ENCODE measurements at places on chromosomes 6 and 20.
A peak's percentile ranks its signal among the peaks of the same experiment; 100 is the strongest.

DNA sequence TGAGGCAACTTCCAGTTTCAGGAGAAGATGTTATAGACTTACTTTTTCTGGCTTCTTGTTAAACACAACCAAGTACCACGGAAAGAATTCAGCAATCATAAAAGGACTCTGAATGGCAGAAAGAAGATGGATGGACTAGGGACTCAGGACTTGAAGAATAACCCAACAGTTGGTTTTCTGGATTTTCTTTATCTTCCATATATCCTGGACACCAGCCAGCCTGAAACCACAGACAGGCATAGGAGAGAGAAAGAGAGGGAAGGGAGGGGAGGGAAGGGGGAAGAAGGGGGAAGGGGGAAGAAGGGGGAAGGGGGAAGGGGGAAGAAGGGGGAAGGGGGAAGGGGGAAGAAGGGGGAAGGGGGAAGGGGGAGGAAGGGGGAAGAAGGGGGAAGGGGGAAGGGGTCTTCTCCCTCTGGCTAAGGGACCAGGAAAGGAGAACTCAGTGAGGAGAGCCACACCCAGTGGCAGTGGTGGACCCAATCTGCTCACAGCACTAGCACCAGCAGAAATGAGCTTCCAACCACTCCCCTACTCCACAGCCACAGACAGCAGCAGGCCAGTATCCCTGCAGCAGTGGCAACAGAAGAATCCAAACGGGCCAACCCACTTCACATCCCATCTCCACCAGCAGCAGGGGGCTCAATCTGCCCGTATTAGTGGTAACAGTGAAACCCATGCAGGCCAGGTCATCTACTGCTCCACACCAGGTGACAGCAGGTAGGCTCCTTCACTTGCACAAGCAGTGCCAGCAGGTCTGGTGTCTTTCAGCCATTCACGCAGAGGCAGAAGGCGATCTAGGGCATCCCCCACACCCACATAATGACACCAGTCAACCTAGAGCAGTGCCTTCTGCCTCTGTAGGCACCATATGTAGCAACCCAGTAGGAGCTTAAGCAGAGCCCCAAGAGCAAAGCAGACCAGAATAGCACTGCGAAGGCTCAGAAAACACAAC, 78.6 kb downstream of the TRMT6 start:
- no peak for DNase-seq

- no peak for DNase-seq
These were observed 164.4 kb downstream of the SIM1 start for GRCh38 chr6:100300221-100300736.

DNA sequence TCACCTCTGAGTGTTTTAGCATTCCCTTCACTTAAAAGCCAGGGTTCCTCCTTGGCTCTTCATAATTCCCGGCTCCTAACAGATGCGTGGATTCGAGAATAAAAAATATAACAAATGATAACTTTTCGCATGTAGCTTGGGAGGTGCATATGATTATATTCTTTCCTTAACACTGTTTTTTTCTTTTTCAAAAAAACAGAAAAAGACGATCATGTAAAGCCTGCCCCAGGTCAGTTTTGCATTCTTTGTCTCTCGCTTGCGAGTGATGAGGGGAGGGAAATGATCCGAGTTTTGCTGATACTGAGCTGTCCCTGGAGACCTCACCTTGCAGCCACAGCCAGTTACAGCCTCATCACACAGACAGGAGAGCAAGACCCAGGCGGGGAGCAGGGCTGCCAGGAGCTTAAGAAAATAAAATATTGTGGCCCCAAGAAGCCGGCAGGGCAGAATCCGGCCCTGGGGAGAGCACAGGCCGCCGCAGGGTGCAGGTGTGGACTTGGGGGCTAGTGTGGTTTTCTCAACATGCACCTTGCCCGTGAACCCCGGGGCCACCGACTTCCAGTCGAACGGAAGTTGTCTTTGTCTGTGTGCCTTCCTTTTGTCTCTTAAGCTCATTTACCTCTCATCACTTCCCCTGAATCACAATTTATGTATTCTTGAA, 301.8 kb downstream of the TAF4 start:
- no peak for DNase-seq

DNA sequence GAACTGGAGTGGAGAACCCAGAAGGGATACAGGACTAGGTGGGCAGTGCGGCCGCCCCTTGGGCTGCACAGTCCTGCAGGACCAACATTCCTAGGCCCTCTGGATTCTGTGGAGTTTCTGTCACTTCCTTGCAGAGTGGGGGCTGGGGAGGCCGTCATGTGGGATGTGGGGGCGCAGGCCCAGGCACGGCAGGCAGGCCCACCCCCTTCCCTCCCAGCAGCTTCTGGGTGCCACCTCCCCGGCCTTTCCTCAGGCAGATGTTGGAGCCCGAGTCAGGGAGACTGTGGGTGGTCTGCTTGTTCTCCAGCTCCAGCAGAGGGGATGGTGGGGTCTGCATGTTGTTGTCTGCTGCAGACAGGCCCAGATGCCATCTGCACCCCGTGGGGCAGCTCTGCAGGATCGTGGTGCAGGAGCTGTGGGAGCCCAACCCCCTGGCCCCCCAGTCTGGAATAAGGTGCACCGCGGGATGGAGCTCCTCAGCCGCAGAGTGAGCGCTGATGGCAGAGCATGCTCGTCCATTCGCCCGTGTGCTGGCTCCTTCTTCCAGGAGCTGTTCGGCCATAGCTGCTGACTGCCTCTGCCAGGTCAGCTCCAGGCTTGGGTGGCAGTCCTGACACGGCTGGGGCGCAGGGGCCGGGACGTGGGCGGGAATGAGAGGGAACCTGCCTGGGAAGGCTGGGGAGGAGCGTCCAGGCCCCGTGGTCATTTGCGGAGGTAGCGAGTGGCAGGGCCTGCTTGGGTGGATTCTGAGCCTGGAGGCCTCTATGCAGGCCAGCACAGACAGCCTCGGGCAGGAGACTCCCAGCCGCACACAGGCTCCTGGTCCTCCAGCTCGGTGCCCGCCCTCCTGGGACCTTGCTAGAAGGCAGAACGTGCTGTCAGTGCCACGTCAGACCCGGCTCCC, 18.1 kb downstream of the SLC17A9 start:
- DNase-seq = no peak

DNA sequence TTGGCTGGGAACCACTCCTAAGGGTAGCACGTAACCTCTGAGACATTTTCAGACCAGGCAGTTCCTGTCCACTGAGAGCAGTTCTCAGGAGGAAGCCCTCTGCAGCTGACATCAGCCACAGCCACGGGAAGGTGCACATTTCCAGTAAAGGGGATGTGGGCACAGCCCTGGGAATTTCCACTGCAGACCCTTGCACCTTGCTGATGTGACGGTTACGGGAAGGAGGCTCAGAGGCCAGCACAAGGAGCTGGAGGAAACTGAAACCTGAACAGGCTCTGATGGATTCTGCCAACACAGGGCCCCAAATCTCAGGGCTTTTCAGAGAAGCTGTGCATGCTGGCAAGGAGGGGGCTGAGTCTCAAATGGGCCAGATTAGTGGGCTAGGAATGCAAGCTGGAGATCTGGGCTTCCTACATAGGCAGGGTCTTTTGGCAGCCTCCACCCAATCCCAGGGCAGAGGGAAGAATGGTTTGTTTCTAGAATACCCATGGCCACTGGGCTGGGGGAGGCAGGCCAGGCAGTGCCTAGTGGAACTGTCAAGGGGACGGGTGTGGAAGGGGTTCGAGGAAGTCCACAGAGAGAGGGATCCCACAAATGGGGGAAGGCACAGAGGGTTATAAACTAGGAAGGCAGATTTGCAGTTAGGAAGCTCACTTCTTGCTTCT, 14.2 kb downstream of the EBF4 start:
- no peak for DNase-seq

GRCh38 chr6:4687989-4688947, 87.9 kb upstream of the CDYL start:
- DNase-seq = no peak

GRCh38 chr6:93293872-93294271, 125.5 kb downstream of the EPHA7 start:
- DNase-seq = no peak

DNA sequence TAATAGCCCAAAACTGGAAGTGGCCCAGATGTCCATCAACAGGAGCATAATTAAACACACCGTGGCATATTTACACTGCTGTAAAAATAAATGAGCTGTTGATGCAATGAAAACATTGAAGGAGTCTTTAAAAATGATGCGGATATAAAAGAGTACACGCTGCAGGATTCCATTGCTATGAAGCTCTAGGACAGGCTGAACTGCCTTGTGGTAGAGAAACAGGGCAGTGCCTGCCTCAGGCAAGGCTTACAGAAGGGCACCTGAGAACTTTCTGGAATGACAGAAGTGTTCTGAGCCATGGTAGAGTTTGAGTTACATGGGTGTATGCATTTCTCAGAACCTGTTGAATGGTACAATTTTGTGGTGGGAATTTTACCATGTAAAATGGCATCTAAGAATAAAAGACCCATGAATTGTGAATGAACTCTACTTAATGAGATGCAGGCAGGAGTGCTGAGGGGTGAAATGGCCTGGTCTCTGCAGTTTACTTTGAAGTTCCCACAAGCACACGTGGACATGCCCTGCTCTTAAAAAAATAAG, 45.3 kb upstream of the RIN2 start:
- DNase-seq = no peak

DNA sequence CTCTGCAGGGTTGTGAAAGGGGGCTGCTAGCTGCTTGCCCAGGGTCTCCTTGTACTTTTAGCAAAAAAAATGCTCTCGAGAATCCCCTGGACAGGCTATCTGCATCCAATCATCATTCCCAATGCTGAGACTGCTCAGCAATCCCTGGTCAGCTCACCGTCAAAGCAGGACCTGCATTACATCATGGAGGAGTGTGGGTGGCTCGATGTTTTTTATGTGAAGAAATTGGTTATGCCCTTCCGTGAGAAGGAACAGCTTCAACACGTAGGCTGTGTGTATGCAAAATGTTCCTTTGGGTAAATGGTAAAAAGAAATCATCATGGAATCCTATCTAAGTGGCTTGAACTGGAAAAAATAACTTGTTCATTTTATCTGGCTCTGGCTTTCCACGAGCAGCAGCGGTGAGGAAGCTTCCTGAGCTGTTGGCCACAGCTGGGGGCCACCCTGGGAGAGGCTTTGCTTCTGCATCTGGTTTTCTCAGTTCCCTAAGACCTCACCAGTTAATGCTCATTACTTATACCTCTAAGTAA, 111.4 kb downstream of the FYN start:
- no peak for DNase-seq

GRCh38 chr6:38509713-38510112, 130.0 kb downstream of the BTBD9 start:
- no peak for DNase-seq

- DNase-seq = no peak
These were observed 79.9 kb downstream of the BMP6 start for GRCh38 chr6:7805850-7806214.

GRCh38 chr6:150560004-150560883, 39.4 kb upstream of the PLEKHG1 start:
- no peak for DNase-seq

DNA sequence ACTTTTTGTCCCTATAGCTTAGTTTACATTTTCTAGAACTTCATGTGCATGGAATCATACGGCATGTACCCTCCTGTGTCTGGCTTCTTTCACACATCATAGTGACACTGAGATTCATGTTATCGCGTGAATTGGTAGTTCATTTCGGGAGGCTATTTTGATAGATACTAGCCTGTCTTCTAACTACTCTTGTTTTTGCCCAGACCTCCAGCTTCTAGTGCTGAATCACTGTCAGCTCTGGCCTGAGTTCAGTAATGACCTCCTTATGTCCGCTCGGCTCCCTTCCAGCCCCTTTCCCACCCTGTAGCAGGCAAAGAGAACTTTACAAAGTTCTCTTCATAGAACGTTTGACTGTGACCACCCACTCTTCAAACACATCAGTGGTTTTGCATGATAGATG, 14.1 kb downstream of the MYBL2 start:
- DNase-seq = no peak

DNA sequence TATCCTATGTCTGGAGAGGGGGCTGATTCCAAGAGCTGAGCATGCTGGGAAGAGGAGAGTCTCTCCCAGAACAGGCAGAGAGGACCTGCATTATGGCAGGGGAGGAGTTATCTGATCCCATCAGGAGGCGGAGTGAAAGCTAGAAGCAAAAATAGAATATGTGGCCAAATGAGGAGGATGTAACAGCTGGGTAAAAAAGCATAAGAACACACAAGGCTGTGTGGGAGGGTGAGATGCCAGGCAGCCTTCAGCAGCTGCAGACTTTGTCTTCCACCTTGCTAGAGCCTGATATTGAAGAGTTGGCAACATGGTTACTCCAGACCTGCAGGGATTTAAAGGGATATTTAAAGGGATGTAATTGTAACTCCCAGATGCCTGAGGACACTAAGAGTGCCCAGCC, 167.1 kb downstream of the PTPRT start:
- no peak for DNase-seq

GRCh38 chr6:108916026-108916686, 67.9 kb downstream of the ARMC2 start:
- DNase-seq = no peak

DNA sequence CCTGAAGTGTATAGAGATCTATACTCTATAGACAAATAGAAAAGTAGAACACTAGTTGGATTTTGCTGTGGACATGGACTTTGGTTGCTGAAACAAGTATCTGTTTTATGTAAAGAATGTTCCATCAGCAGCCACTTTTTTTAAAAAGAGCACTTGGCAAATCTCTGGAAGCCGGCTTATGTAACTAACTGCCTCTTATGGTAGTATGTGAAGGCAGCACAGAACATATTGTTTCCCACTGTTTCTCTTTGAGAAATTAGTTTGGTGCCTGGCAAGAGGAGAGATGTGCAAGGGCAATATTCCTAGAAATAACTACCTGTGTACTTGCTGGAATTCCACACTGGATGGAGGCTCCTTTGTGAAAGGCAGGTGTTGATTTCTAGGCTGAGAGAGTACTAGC, 242.3 kb upstream of the PREP start:
- no peak for DNase-seq

- DNase-seq = peak; percentile 9
These were observed 13.8 kb upstream of the GTF3C6 start for GRCh38 chr6:110944681-110945151.

DNA sequence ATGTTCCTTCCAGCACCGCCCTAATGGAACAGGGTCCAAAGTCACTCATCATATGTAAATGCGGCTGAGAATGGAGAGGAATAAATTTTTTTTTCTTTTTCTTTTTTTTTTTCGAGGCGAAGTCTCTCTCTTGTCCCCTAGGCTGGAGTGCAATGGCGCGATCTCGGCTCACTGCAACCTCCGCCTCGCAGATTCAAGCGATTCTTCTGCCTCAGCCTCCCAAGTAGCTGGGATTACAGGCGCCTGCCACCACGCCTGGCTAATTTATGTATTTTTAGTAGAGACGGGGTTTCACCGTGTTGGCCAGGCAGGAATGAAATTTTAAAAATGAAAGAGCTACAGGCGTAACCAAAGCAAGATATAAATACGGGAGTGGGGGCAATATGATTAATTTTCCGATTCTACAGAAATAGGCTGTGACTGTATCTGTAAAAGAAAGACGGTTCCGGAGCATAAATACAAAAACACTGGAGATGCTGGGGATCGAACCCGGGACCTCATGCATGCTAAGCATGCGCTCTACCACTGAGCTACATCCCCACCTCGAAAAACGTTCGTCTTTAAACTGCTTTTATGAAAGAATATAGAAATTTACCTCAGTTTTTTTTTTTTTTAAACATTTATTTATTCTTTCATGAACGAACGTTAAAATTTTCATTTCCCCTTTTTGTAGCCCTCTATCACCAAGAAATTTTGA, 132.2 kb downstream of the GPX5 start:
- DNase-seq = peak; percentile 62

GRCh38 chr6:37987018-37987417, 167.5 kb downstream of the ZFAND3 start:
- DNase-seq = no peak

- no peak for DNase-seq
These were observed 657.5 kb downstream of the RFPL4B start for GRCh38 chr6:113004470-113005270.

- no peak for DNase-seq
These were observed 12.1 kb downstream of the SLC22A1 start for GRCh38 chr6:160133441-160134336.

- DNase-seq = no peak
These were observed 502.1 kb upstream of the SOX4 start for GRCh38 chr6:21091411-21091810.
